ENCODE measurements at places on chromosomes 2 and 18. TPM values are rescaled to one million over a fixed set of nuclear protein-coding genes. Genes with fewer than 3 reads are reported as not detected.

GRCh38 chr2:111227716-111228141, 107.0 kb downstream of the BCL2L11 start:
- H3K27me3 ChIP-seq, result no peaks in the 10 kb centered on the region
- H3K27ac ChIP-seq, result no peak overlapping the region
- no peak overlapping the region for H3K4me3 ChIP-seq
- DNase-seq, result no peak
- H3K4me1 ChIP-seq, result peaks cover 20% of the 10 kb centered on the region

The PPP4R1 gene
- 28.7 TPM for total RNA-seq

The PSMA8 gene
- total RNA-seq, result not detected

GRCh38 chr2:66318009-66318561, 116.8 kb upstream of the MEIS1 start:
- H3K27me3 ChIP-seq, result no peaks in the 10 kb centered on the region
- no peak overlapping the region for H3K27ac ChIP-seq
- no peak for DNase-seq
- no peaks in the 10 kb centered on the region for H3K4me1 ChIP-seq

All from Karpas-422 (cell line).